ENCODE measurements at places on chromosomes 5 and 9. TPM values are rescaled to one million over a fixed set of nuclear protein-coding genes. Genes with fewer than 3 reads are reported as not detected.

CHMP5 gene
- 69.6 TPM for total RNA-seq

- no peak overlapping the region for H3K4me3 ChIP-seq
- H3K27me3 ChIP-seq = no peaks in the 10 kb centered on the region
- no peaks in the 10 kb centered on the region for H3K36me3 ChIP-seq
- DNase-seq = no peak
These were observed 40.5 kb upstream of the LPCAT1 start for GRCh38 chr5:1564182-1564748.

DNA sequence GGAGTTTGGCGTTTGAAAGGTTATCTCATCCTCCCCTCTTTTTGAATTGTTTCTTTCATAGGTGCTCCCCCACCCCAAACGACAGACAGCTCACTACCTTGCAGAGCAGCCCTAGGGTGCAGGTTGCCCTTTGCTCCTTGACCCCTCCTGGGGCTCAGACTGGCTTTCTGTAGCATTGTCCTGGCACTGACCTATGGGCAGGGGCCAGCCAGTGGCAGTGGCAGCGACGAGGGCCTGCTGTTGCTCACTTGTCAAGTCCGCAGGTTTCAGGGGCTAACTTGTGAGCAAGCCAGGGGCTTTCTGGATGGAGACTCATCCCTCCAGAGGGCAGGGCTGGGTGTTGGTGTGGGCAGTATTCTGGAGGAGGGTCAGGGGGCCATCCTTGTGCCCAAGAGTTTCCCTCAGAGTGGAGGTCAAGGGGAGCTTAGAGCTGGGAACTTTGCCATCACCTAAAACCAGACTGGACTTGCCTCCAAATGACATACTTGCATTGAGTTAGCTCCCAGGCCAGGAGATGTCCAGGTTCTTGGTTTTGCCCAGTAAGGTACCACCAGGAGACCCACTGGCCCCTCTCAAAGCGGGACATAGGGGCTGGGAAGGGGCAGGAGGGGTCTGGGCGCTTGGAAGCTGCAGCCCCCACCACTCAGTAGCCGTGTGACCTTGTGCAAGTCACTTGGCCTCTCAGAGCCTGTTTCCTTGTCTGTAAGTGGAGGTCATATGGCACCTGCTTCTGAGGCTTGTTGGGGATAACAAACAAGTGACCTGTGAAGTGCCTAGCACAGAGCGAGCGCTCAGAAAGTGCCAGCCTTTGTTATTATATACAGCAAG is 53.5 kb upstream of the CDKN2AIPNL start:
- H3K27me3 ChIP-seq = no peaks in the 10 kb centered on the region
- DNase-seq = no peak
- H3K36me3 ChIP-seq = no peaks in the 10 kb centered on the region
- H3K4me3 ChIP-seq = no peak overlapping the region
- H3K27ac ChIP-seq = peak overlapping the region; percentile 90

DNA sequence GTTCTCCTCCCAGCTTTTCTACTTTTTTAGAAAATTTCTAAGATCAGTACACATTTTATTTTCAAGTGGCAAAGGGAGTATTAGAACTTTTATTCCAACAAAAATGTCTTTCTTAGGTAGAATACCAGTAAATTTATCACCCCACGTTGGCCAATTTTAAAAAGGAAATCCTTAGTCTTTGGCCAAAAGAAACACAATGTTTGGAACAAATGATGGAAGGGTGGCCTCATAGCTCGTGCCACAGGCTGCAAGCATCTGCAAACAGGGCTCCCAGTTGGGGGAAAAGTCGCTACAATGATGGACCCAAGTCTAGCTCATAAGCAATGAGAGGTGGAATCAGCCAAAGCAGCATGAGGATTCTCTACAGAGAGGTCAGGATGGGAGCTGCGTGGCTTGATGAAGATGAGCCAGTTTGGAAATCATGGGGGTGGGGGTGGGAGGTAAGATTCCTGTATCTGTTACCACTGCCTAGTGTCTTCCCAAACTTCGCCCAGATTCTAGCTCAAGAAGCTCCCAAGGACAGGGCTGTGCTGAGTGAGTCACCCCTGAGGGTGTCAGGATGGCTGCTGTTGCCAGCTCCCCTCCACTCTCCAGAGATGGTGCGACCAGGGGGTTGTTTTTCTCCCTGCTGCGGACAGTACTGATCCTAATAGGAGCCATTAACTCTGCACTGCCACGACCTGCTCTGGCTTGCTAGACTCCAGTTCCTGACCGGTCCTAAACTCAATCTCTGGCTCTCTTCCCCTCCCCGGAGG is 75.6 kb downstream of the DCP2 start:
- H3K27ac ChIP-seq = no peak overlapping the region
- no peaks in the 10 kb centered on the region for H3K4me1 ChIP-seq
- DNase-seq = no peak
- no peak overlapping the region for H3K4me3 ChIP-seq
- peaks cover 7% of the 10 kb centered on the region for H3K36me3 ChIP-seq

CARD9 gene
- 3.8 TPM for total RNA-seq

GRCh38 chr9:86940774-86941173 is 6.5 kb downstream of the GAS1 start:
- peaks cover 16% of the 10 kb centered on the region for H3K4me1 ChIP-seq
- H3K27ac ChIP-seq = no peak overlapping the region
- no peak for DNase-seq
- H3K27me3 ChIP-seq = peaks cover 6% of the 10 kb centered on the region
- no peaks in the 10 kb centered on the region for H3K36me3 ChIP-seq

GRCh38 chr5:111682121-111682520 is 74.9 kb downstream of the NREP start:
- H3K27me3 ChIP-seq = no peaks in the 10 kb centered on the region
- H3K36me3 ChIP-seq = no peaks in the 10 kb centered on the region
- no peak overlapping the region for H3K4me3 ChIP-seq
- peaks cover 39% of the 10 kb centered on the region for H3K4me1 ChIP-seq
- H3K27ac ChIP-seq = no peak overlapping the region

DNA sequence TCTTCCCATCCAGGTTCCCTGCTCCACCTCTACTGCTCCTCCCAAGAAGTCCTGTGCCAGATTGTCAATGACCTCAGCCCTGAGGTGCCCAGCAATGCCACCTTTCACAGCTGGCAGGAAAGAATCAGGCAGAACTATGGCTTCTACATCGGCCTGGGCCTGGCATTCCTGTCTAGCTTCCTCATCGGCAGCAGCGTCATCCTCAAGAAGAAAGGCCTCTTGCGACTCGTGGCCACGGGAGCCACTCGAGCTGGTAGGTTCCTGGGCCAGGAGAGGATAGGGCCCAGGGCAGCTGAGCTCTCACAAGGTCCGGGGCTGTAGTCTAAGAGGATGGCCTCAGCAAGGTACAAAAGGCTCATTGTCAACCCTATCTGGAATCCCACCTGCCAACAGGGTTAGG is 3.1 kb downstream of the NIPAL4 start:
- no peak overlapping the region for H3K4me3 ChIP-seq
- DNase-seq = no peak
- H3K4me1 ChIP-seq = peaks cover 3% of the 10 kb centered on the region
- H3K27me3 ChIP-seq = no peaks in the 10 kb centered on the region
- H3K36me3 ChIP-seq = no peaks in the 10 kb centered on the region

- DNase-seq = no peak
- no peaks in the 10 kb centered on the region for H3K4me1 ChIP-seq
- H3K4me3 ChIP-seq = no peak overlapping the region
- no peaks in the 10 kb centered on the region for H3K36me3 ChIP-seq
- H3K27me3 ChIP-seq = no peaks in the 10 kb centered on the region
- no peak overlapping the region for H3K27ac ChIP-seq
These were observed 438.5 kb upstream of the TNC start for GRCh38 chr9:115556432-115556831.

CCL28 gene
- total RNA-seq = 7.7 TPM

CTNND2 gene
- total RNA-seq = 2.2 TPM

DNA sequence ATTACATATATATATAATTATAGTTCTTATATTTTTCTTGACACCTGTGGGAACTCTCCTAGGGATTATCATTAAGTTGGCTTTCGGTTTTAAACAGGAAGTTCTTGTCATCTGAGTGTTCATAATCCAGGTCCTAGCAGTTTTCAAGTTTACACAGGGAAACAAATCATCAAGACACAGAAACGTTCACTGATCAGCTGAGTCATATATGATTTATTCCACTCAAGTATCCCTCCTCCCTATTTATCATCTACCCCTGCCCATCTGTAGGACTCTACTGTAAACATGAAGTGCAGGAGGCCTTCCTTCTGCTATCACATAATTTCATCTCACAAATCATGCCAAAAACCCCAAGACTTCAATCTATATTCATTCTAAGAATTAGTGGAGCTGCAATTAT is 6.3 kb downstream of the SLC25A51 start:
- no peak overlapping the region for H3K4me3 ChIP-seq
- H3K36me3 ChIP-seq = peaks cover 23% of the 10 kb centered on the region
- no peaks in the 10 kb centered on the region for H3K27me3 ChIP-seq
- no peak overlapping the region for H3K27ac ChIP-seq
- H3K4me1 ChIP-seq = peaks cover 6% of the 10 kb centered on the region

SAPCD2 gene
- total RNA-seq = 1.4 TPM

DNA sequence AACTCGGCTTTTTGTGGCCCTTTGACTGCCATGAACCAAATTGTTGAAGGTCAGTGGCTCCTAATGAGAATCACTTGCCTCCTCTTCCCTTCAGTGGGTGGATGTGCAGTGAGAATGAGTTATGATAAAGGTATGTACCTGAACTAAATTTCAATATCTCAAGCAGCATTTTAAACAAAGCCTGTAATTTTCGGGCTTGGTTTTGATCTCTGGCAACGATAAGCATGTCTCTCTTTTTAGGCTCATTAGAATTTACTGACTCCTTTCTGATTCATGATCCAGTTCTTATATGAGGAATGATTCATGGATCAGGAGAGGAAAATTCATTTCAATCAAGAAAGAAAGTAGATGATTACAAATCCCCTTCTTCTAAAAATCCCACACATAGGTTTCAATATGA is 305.5 kb downstream of the ARRDC3 start:
- no peak overlapping the region for H3K4me3 ChIP-seq
- H3K27ac ChIP-seq = no peak overlapping the region
- no peaks in the 10 kb centered on the region for H3K36me3 ChIP-seq
- H3K4me1 ChIP-seq = peaks cover 3% of the 10 kb centered on the region

PAPPA gene
- total RNA-seq = 4.6 TPM

DNA sequence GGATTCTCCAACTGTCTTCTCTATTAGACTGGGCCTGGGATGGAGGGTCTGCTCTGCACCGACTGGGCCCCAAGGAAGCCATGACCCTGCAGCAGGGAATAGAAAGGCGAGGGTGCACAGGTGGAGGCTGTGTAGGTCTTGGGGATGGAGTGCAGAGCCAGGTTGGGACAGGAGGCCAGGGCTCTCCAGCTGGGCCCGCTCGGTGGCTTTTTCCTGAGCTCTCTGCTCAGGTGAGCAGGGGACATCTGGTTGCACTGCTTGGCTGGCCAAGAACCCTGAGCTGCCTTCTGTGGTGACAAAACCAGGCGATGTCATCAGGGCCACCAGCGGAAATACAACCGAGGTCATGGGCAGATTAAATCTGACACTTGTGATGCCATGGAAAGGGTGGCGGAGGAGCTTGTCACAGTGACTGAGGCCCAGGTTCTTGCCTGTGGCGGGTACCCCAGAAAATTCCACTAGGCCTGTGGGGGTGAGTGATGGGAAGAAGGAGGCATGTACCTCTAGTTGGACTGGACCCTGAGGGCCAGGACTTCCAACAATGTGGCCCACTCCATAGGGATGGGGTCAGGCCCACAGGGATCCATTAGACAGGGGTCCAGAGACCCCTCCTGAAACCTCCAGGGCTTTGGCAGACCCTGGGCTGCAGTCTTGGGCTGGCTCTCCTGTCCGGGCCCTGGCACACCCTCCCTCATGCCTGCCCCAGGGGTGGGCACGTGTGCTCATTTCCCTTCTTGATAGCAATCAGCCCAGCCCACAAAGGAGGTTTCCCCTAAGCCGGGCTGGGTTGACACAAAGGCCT is 4.4 kb upstream of the IL3 start:
- no peak overlapping the region for H3K4me3 ChIP-seq
- no peak for DNase-seq
- no peaks in the 10 kb centered on the region for H3K27me3 ChIP-seq
- H3K4me1 ChIP-seq = no peaks in the 10 kb centered on the region
- H3K27ac ChIP-seq = no peak overlapping the region

DNA sequence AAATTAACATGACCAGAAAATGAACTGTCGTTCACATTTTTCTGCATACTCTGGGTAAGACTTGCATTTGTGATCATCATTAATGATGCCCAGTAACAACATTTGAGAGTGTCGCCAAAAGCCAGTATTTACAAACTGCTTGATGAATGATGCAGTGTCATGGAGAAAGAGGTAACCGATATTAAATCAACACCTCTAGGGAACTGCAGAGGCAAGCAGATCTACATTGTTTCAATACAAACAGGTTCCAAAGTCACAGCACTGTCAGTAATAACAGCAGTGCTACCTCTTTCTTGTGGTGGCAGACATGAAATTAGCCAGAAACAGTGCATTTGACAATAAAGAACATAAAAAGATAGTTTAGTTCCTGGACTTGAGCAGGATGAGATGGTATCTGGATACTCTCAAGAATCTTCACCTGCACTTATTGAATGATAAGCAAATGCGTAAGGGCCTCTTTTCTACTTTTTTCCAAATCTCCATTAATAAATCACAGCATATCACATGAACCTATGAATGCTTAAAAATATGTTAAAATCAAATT is 456.6 kb downstream of the ARHGEF28 start:
- H3K4me3 ChIP-seq = no peak overlapping the region
- H3K36me3 ChIP-seq = peaks cover 2% of the 10 kb centered on the region
- DNase-seq = no peak

GRCh38 chr5:111998871-111999270 is 241.9 kb upstream of the NREP start:
- no peaks in the 10 kb centered on the region for H3K4me1 ChIP-seq
- no peak for DNase-seq
- H3K4me3 ChIP-seq = no peak overlapping the region
- H3K27ac ChIP-seq = no peak overlapping the region
- no peaks in the 10 kb centered on the region for H3K27me3 ChIP-seq

GRM6 gene
- not detected for total RNA-seq

DNA sequence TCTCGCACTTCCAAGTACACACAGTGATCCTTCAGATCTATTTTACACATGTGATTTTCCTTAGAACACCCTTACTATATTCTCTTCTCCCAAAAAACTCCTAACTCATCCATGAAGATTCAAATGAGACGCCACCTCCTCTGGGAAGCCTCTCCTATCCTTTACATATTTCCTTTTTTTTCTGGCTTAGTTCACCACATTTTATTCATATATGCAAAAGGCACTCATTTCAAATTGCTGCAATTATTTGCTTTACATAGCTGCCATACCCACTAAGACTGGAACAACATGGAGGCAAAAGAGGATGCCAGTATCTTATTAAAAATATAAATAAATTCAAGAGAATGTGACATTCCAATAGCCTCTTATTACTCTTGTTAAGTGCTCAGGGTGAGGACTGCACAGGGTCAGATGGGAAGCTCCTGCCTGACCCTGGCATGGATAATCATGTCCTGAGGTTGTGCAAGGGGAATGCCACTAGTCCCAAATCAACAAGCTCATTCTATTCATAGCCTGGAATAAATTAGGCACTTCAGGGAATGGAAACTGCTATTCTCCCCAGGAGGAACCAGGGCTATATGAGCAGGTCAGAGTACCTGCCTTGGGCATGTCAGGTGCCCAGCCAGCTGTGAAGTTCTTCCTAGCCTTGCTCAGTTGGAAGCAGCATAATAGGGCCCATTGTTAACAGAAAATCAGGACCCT is 262.9 kb downstream of the FBXL17 start:
- DNase-seq = no peak
- no peak overlapping the region for H3K27ac ChIP-seq
- peaks cover 8% of the 10 kb centered on the region for H3K4me1 ChIP-seq
- no peak overlapping the region for H3K4me3 ChIP-seq
- H3K27me3 ChIP-seq = no peaks in the 10 kb centered on the region
- no peaks in the 10 kb centered on the region for H3K36me3 ChIP-seq

Measured in lung (tissue), 17 donors.